ENCODE measurements at places on chromosomes 11 and 22. TPM values are rescaled to one million over a fixed set of nuclear protein-coding genes. Genes with fewer than 3 reads are reported as not detected.

Gene PATE4
- total RNA-seq = not detected

Gene RPS25
- 1,967 TPM for total RNA-seq

Gene RAB38
- total RNA-seq = 0.41 TPM

Gene MS4A6A
- total RNA-seq = not detected

GRCh38 chr11:35063488-35063931 is 75.5 kb upstream of the CD44 start:
- no peak overlapping the region for H3K4me3 ChIP-seq
- no peak for DNase-seq
- H3K27me3 ChIP-seq = no peaks in the 10 kb centered on the region
- no peaks in the 10 kb centered on the region for H3K36me3 ChIP-seq

DNA sequence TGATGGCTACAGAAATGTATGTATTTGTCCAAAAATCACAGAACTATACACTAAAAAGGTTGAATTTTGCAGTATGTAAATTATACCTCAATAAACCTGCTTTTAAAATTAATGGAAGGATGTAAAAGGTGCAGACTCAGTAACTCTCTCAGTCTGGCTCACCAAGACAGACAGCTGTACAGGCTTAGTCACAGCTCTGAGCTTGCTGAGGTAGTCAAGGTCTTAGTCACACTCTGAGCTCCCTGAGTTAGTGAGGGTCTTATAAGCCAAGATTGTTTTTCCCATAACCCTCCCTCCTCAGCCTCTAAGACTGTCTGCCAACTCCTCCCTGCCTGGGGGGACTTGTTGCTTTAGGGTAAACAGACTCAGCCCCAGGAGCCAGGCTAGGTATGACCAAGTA is 59.3 kb upstream of the IZUMO1R start:
- H3K36me3 ChIP-seq = no peaks in the 10 kb centered on the region
- H3K27me3 ChIP-seq = no peaks in the 10 kb centered on the region
- H3K4me1 ChIP-seq = no peaks in the 10 kb centered on the region
- no peak for DNase-seq
- H3K27ac ChIP-seq = no peak overlapping the region

GRCh38 chr22:21865041-21865440 is 2.4 kb downstream of the MAPK1 start:
- H3K27me3 ChIP-seq = no peaks in the 10 kb centered on the region
- peaks cover 6% of the 10 kb centered on the region for H3K4me1 ChIP-seq
- DNase-seq = no peak
- H3K36me3 ChIP-seq = no peaks in the 10 kb centered on the region

DNA sequence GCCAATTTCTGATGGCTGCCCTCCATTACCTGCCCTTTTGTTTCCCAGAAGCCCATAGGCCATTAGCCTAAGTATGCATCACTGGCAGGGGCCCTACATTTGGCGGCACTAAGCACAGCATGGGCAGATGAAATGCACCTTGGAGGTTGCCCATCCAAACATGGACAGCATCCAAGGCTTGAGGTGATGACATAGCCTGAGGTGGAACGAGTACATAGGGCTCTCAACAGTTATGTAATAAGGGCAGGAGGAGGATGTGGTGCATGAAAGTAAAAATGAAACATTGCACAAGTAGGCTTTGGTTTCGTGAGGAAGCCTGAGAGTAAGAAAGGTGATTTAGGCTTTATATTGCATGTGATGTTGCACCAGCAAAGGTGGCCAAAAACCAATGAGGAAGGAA is 148.1 kb downstream of the FAM76B start:
- H3K36me3 ChIP-seq = no peaks in the 10 kb centered on the region
- H3K27ac ChIP-seq = no peak overlapping the region
- no peak for DNase-seq
- no peaks in the 10 kb centered on the region for H3K4me1 ChIP-seq

GRCh38 chr11:2662430-2663299 is 37.1 kb downstream of the KCNQ1OT1 start:
- no peaks in the 10 kb centered on the region for H3K27me3 ChIP-seq
- no peak overlapping the region for H3K27ac ChIP-seq
- H3K4me3 ChIP-seq = no peak overlapping the region
- DNase-seq = no peak
- H3K4me1 ChIP-seq = no peaks in the 10 kb centered on the region

DNA sequence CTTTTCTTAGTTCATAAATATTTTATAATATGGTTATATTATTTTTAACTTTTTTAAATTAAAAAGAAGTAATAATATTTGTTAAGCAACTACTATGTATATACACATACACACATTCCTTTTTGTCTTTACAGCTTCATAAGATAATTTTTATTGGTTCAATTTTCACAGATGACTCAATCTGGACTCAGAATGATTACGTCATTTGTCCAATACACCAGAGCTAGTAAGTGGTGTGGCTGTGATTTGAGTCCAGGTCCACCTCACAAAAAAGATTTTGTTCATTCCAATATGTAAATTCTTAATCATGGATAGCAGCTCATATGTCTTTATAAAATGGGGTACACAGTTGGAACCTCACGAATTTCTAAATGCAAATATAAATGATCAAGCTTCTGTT is 1014.5 kb downstream of the DLG2 start:
- no peak overlapping the region for H3K27ac ChIP-seq
- H3K27me3 ChIP-seq = no peaks in the 10 kb centered on the region
- no peaks in the 10 kb centered on the region for H3K4me1 ChIP-seq
- H3K36me3 ChIP-seq = no peaks in the 10 kb centered on the region
